Activated CD4-positive, alpha-beta T cell treated with anti-CD3 and anti-CD28 coated beads, Interleukin-2, amount 50 U/mL, for 48 hours (primary cell): ENCODE measurements at places on chromosomes 2 and 18.

DNA sequence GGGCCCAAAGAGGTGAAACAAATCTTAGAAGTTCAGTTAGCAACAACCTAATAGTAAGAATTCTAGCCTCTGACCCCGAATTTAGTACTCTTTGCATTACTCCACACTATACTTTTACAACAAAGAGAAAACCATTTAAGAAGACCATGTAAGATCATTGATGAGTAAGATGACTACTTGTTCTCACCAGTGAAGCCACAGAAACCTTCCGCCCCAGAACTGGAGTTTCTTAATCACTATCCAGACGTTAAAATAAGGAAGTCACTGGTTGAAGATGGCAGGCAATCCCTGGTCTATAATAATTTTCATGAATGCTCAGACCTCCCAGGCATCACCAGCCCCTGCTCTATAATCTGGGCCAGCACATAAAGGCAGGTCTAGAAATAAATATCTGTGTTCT is 95.0 kb downstream of the TMEM163 start:
- DNase-seq, result peak; percentile 54

- DNase-seq, result no peak
These were observed 190.4 kb downstream of the NCK2 start for GRCh38 chr2:105935063-105935462.

- DNase-seq, result no peak
These were observed 44.4 kb downstream of the FECH start for GRCh38 chr18:57542126-57542525.

DNA sequence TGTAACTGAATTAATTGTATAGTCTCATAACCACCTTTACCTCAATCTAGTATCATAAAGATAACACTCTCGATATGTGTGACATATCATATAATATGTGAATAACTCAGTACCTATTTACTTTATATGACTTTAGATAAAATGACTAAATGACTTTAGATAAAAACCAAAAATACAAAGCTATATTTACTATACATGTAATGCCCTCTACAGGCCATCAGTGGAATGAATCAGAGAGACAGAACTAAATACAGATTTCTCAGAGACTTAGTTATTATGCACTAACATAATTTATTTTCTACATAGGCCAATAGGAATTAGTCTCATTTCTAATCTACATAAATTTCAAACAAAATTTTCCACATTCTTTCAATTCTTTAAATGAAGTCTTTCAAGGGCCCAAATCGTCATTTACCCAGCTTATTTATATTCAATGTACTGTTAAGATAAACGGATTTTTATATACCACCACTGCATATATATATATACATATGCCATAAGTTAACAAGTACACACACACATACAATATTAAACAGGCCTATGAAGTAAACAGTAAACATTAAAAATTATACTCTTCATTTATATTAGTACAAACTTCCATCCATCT is 219.9 kb downstream of the EXOC6B start:
- no peak for DNase-seq

DNA sequence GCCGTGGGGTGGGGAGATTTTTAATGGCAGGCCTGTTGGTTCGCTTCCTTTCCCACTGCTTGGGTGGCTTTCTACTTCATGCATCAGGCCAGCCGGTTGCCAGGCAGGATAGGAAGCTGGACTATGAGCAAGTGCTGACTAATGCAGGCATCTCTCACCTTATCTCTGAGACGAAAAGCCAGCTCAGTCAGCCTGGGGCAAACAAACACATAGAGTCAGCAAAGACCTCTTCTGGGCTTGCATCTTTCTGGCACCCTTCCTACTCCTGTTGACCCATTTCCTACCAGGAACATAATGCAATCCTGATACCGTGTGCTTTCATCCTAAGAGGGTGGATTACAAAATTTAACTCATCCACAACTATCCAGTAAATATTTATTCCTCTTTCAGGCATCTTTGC is 416.6 kb upstream of the MEX3C start:
- no peak for DNase-seq

DNA sequence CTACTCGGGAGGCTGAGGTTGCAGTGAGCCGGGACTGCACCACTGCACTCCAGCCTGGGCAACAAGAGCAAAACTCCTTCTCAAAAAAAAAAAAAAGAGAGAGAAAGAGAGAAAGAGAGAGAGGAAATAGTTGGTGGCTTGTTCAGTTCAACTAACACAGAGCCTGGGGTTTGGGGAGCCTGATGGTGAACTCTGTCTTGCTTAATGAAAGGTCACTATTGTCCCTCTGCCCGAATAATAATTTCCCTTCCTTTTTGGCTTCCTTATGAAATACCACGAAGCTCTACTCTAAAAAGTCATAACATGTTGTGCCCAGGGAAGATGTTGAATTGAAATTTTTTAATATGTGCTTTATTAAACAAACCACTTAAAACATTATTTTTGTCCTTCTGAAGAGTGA is 17.3 kb downstream of the BCL2 start:
- no peak for DNase-seq

DNA sequence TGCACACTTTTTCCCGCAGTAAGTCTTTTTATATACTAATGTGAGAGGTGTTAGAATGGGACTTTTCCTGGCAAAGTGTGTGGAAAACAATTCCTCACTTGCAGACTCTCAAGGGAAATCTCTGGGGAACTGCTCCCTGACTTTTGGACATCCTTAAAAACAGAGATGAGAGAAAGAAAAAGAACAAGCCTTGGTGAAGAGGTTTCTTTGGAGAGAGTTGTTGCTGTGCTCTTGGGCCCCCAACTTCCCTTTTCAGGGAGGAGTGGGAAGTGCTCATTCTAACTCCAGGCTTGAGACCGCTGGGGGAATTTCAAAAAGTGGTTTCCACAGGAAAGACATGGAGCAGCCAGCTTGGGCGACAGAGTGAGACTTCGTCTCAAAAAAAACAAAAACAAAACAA is 142.6 kb upstream of the SPRED2 start:
- no peak for DNase-seq

GRCh38 chr2:104599787-104600510 is 254.0 kb upstream of the POU3F3 start:
- DNase-seq, result no peak

DNA sequence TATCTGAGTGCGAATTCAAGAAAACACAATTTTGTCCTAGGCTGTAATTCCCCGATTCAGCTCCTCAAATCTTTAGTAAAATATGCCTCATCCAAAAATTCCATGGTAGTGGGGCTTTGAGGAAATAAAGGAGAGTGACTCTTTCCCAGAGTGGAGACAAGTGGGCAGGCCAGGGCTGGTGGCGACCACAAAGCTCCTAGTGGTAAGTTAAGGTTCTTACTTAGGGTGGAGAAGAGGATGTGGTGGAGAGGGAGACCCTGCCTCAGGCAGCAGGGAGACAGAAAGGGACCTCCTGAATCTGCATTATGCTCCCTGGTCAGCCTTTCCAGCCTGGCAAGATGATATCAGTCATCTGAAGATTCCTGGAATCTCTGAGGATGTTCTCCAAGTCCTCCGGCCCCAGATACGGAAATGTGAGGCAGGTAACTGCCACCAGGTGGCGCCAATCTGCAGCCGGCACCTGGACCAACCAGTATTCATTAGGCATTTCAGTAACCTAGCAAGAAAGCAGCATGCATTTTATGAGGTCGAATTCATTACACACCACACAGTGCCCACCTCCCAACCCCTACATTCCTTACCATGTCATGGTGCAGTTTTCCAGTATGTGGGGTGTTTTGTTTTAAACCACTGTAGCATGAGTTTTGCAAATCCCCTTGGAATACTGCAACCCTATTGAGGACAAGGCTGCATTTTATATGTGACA is 106.4 kb downstream of the POLE4 start:
- DNase-seq, result peak; percentile 59

GRCh38 chr2:12501469-12502158 is 215.1 kb upstream of the TRIB2 start:
- peak; percentile 71 for DNase-seq
